ENCODE measurements at places on chromosomes 1 and 21. TPM values are rescaled to one million over a fixed set of nuclear protein-coding genes. Genes with fewer than 3 reads are reported as not detected.

DNA sequence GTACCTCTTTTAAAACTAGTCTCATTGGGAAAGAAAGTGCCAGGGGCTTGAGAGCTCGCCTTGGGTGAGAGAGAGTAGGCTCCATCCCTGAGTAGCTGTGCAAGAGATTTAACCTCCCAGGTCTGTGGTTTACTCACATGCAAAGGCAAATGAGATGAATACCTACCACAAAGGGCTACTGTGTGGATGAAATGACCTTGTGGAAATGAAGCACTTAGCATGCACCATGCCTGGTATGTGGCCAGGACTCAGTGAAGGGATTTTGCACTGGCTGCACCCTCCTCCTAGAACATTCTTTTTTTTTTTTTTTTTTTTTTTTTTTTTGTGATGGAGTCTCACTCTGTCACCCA lies 120.3 kb downstream of the PROX1 start:
- H3K4me1 ChIP-seq, result no peaks in the 10 kb centered on the region
- H3K27me3 ChIP-seq, result no peaks in the 10 kb centered on the region
- H3K36me3 ChIP-seq, result no peaks in the 10 kb centered on the region

DNA sequence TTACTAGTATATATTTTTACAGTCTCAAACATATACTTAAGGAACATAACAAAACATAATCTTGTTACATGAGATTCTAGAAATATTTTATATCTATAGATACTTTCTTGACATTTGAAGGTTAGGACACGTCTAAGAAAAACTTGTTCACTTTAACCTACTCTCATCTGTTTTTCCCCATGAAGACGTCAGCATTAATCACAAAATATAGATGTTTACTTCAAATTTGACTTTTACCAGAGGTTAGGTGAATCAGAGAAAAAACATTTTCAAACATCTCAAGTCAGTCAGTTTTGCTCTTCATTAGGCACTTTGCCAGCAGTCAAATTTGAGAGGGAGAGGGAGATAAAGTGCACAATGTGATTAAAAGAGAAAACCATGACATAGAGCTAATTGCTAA lies 47.7 kb downstream of the BRINP3 start:
- H3K4me1 ChIP-seq, result no peaks in the 10 kb centered on the region
- DNase-seq, result no peak
- no peak overlapping the region for H3K27ac ChIP-seq
- no peak overlapping the region for H3K4me3 ChIP-seq

TOR1AIP2 gene
- total RNA-seq, result 85.2 TPM

REN gene
- not detected for total RNA-seq
